ENCODE measurements at places on chromosomes 6 and 20. TPM values are rescaled to one million over a fixed set of nuclear protein-coding genes. Genes with fewer than 3 reads are reported as not detected.

Gene ZNF831
- not detected for total RNA-seq

Gene MC3R
- total RNA-seq, result not detected

Gene SAYSD1
- 11.3 TPM for total RNA-seq

Gene PRR18
- not detected for total RNA-seq

Gene RBM24
- total RNA-seq, result 0.96 TPM

Gene CYP39A1
- 2.4 TPM for total RNA-seq

Gene C6orf163
- not detected for total RNA-seq

Gene ZNF334
- total RNA-seq, result 1.2 TPM

Gene LPA
- 0.24 TPM for total RNA-seq

Gene STX16
- 34.3 TPM for total RNA-seq

Gene CST2
- total RNA-seq, result not detected

Gene SPATA25
- total RNA-seq, result 0.72 TPM

Gene KIF6
- total RNA-seq, result 0.21 TPM

Gene GJA10
- not detected for total RNA-seq

Gene SLC22A7
- not detected for total RNA-seq

Gene BPIFB4
- not detected for total RNA-seq

Gene WFDC5
- 2.4 TPM for total RNA-seq

Gene TSPO2
- total RNA-seq, result not detected

Gene PRSS16
- 5.5 TPM for total RNA-seq

Gene PNLDC1
- under 0.01 TPM for total RNA-seq

Gene RFX6
- total RNA-seq, result not detected

Gene F13A1
- total RNA-seq, result under 0.01 TPM

Gene SEMG1
- not detected for total RNA-seq

Gene SPATA2
- total RNA-seq, result 0.96 TPM

All from tracheal epithelial cell (primary cell).